Activated CD4-positive, alpha-beta T cell treated with anti-CD3 and anti-CD28 coated beads, Interleukin-2, amount 50 U/mL, for 4 hours (primary cell): ENCODE measurements at places on chromosomes 13 and 19.

DNA sequence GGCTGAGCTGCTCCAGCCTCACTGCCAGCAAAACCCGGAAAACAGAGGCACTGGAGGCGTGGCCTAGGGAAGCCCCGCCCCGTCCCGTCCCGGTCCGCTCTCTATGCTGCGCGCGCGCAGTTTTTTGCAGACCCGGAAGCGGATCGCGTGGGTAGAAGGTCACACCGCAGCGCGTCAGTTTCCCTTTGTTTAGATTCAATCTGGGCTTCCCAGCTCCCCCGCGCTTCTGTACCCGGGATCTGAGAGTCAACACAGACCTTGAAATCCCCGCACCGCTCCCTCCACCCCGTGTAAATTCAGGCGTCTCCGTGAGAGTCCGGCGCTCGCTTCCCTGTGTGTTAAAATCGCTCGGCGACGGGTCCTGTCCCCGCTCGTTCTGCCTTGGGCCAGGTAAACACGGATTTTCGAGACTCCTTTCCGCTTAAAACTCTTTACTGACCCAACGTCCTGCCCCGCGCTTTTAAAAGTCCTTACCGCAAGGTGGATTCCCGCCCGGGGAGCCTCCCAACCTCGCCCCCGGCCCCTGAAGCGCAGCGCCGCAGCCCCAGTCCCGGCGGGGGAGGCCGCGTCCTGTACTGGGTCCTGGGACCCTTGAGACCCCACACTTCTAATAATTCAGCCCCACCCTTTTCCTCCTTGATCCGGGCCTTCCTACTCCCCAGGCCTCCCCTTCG is at the start of gene ZNF610:
Gene ZNF610 (plus strand): TSS at position 127 of the 674 bp plus-strand sequence. CDS start 12,930 bp downstream, outside the sequence.
- DNase-seq, result peak; percentile 84

GRCh38 chr13:99577934-99578917 is 77.0 kb downstream of the TM9SF2 start:
- DNase-seq, result no peak

DNA sequence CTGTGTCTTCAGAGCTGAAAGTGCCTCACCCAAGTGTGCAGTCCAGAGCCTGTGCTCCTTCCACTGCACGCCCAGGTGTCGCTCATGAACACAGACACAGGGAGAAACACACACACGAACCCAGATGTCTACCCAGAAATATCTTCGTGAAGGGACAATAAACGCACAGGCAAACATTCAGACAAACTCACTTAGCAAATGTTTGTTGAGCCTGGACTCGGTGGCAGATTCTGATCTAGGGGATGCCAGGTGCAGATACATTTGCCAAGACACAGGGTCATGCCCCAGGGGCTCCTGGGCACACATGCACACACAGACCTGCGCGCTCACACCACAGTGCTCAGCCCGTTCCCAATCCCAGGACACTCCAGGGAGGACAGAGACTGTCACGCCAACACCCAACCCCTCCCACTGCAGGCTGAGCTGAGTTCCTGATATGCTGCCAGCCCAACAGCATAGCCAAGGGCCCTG is 31.9 kb downstream of the SCGB2B2 start:
- no peak for DNase-seq

- no peak for DNase-seq
Measured at GRCh38 chr19:49790866-49791265, 22.2 kb downstream of the FUZ start.

DNA sequence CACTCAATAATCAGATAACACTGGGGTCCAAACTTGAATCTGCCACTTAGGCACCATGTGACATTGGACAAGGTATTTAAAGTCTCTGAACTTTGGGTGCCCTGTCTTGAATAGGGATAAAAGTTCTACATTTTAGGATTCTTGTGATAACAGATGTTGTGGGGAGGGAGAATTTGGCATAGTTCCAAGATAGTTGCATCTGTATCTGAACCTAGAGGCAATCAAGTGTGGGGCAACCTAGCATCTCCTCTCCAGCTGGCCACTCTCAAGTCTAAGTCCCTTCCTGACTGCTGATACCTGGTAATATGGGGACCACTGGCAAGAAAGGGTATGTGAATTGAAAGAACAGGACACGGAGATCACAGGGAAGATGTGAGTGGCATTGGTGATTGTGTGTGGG is 256.1 kb downstream of the FOXO1 start:
- no peak for DNase-seq

DNA sequence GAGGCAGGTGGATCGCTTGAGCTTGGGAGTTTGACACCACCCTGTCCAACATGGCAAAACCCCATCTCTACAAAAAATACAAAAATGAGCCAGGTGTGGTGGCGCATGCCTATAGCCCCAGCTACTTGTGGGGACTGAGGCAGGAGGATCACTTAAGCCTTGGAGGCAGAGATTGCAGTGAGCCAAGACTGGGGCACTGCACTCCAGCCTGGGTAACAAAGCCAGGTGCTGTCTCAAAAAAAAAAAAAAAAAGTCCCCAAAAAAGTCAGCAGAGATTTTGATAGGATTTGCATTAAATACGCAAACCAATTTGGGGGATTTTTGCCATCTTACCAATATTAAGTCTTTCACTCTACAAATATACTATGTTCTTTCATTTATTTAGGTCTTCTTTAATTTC is 21.7 kb upstream of the RPL21 start:
- DNase-seq, result no peak

DNA sequence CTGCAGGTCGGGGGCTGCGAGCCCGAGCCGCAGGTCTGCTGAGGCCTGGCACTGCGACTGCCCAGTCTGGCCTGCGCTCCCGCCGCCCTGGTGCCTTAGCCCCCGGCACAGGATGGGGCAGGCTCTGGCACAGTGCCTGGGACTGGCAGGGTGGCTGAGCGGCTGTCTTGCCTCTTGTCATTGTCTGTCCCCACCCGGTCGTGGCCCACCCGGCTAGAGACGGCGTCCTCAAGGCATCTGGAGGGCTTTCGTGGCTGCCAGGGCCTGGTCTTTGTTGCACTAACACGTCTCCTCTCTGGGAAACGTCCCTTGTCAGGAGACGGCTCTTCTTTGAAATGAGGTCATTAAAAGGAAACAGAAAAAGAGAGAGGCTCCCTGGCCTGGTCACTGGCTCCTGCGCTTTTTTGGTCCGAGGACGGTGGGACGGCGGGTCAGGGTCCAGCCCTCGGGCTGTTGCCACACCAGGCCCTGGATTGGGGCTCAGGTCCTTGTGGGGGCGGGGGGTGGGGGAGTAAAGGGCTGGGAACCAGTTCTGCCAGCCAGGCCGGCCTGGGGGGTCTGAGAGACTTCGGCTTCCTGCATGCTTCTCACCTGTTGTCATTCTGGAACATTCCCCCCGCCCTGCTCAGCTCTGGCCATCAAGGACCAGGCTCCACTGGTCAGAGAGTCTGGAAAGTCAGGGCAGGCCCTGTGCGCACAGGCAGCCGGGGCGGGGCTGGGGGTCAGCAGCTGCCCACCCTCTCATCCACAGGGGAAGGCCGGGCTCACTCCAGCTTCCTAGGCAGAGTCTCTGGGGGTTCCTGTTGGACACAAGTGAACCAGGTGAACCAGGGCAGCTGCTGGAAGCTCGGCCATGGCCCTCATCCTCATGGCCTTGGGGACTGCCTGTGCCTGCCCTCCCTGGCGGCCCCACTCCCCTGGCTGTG is 6.2 kb upstream of the ZNF554 start:
- DNase-seq, result no peak

DNA sequence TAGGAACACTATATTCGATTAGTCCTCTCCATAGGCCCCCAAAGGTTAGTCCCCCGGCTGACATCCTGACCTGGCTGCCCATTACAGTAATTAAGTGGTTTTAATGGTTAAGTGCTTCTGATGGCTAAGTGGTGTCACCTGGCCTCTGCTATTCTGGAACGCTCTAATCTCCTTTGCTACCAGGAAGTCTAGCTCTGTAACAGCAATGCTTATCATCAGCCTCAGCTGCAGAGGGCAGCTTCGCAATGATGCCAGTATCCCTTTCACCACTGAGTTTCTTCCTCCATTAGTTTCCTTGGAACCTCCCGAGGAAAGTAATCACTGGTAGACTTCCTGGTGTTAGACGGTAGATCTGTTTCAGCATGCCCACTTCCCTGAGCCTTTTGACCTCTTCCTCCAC is 8.6 kb upstream of the RNF6 start:
- DNase-seq, result no peak

DNA sequence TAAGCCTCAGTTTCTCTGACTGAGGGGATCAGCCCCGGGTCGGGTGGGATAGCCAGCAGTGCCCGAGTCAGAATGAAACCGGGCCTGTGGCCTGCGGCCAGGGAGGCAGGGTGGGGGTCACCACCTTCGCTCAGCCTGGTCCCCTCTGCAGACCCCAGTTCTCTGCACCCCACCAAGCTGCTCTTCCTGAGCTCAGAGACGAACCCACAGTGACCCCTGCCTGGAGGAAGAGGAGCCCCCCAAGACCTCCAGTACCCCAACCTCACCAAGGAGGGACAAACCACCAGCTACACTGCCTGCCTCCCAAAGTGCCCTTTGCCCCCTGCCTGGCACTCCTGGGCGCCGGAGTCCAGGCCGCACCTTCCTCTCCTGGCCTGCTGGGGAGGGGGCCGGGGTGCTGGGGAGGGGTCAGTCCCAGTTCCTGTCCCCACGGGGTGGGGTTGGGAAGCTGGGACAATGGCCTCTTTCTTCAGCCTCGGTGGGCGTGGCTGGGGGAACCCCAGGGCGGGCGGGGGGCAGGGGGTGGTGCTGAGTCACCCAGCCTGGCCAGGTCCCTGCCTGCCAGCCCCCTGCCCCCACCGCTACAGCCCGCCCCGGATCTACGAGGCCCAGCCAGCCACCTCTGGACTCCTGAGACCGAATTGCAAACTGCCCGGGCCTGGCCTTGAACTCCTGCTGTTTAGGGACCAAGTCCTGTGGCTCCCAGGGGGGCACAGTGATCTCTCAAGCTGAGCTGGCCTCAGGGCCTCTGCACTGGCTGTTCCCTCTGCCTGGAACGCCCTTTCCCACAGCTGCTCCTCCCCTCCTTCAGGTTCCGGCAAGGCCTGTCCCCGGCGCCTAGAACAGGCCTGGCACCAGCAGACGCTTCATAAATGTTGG is 14.3 kb downstream of the ZBTB7A start:
- DNase-seq, result no peak

DNA sequence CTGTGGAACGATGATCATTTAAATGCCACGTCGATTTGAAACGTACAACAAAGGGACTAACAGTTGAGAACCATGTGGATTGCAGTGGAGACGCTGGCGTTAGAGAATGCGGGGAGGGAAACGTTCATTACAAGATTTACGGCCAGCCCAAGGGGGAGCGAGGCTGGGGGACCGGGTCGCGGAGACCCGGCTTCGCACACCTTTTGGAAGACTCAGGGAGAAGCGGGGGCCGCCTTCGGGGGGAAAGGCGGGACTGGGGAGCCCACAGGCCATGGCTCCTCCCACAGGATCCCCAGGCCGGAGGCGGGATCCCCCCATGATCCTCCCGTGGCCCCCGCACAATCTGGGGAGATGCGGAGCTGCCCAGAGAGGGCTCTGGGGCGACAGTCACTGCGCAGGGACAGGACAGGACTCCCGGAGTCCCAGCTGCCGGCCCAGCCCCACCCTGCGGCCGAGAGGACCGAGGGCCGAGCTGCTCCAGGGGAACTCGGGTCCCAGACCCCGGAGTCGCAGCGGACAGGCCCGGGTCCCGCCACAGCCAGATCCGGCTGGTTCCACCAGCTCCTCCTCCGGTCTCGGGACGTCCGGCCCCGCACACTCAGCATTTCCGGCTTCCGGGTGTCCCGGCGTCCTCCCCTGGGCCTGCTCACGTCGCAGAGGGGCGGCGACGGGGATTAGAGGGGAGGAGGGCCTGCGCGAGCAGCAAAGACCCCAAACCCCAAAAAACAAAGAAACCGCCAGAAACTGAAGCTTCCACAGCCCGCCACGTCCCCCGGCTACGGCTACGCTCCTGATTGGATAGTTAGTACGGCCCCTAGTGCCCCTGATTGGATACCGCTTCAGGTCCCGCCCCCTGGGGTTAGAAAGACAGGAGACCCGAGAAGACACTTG is 21.1 kb upstream of the OR10H1 start:
- DNase-seq, result peak; percentile 93

DNA sequence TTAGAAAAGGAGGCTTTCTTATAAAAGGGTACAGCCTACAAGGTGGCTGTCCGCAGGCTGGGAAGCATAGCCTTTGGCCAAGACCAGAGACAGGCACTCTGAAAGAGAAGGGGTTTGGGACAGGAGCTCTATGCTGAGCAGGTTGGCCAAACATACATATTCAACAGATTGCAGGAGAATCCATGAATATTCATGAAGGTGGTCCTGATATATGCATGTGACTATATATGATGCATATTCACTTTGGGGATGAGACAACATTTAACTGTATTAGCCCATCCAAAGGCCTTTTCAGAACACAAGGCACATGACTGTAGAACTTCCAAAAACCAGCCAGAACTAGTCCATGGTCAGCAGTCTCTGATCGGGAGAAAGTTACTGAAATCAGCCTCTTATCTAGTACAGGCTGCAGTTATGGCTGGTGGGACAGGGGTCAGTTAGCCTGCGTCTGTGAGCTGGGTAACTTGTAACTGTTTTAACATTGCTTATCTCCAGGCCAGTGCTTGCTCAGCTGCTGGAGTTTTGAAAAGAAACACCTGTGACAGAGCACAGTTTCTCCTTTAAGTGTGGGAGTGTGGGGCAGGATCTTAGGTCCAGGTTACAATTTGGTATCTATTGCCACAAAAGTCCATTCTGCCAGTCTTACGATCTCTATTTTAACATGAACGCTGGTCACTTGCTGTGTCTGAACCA is 924.2 kb downstream of the UQCRFS1 start:
- no peak for DNase-seq
